AG04449 (cell line): ENCODE measurements at places on chromosomes 16 and 17.

DNA sequence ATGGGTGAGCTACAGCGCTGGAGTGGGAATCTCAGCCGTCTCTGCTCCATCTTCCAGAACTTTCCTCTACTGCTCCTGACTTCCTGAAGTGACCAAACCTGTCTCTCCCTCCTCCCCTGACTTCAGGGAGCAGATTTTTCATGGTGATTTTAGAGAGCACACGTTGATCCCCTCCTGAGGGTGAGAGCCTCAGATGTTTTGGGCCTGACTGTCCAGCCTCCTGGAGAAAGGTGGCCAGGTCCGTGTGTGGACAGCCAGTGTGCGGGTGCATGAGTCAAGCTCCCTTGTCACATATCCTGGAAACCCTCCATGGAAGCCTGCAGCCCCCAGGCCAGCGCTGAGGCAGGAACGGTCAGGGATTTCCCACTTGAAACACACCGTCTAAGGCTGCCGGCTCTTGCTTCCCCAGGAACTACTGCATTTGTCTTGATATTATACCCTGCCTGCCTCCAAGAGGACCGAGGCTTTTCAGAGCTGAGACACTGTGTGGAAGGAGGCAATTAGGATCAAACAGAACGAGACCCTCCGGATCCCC is 143.1 kb downstream of the CMIP start:
- no peak for DNase-seq

DNA sequence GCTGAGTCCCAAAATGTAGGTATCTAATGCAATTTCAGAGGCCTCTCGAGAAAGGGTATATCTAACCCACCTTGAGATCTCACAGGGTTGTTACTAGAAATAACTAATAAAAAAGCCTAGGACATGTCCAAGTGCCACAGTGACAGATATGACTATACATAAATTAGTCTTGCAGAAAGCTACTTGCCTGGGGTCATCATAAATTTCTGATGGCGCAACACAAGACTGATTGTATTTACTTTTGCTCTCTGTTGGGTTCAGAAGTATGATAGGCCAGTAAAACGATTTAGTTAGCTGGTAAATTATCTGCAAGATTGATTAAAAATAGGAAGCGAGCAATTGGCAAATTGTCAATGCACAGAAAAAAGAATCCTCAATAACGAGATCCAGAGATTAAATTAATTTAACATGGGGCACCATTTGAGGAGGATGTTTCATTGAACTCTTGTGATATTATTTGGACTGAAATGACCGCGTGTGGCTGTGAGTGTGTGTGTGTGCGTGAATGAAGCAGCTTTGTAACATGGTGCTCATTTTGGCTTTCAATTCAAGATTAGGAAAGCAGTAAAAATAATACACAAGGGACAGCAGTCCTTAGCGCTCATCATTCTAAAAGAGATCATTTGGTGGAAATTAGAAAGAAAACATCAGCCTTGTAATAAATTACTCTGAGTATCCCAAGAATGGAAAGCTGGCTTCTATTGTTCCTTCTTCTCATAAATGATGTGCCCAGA is 157.4 kb upstream of the ZFHX3 start:
- no peak for DNase-seq

GRCh38 chr16:87149051-87149450 is 168.1 kb downstream of the C16orf95 start:
- no peak for DNase-seq

GRCh38 chr17:44008205-44008909 is 3.9 kb downstream of the NAGS start:
- DNase-seq, result no peak

DNA sequence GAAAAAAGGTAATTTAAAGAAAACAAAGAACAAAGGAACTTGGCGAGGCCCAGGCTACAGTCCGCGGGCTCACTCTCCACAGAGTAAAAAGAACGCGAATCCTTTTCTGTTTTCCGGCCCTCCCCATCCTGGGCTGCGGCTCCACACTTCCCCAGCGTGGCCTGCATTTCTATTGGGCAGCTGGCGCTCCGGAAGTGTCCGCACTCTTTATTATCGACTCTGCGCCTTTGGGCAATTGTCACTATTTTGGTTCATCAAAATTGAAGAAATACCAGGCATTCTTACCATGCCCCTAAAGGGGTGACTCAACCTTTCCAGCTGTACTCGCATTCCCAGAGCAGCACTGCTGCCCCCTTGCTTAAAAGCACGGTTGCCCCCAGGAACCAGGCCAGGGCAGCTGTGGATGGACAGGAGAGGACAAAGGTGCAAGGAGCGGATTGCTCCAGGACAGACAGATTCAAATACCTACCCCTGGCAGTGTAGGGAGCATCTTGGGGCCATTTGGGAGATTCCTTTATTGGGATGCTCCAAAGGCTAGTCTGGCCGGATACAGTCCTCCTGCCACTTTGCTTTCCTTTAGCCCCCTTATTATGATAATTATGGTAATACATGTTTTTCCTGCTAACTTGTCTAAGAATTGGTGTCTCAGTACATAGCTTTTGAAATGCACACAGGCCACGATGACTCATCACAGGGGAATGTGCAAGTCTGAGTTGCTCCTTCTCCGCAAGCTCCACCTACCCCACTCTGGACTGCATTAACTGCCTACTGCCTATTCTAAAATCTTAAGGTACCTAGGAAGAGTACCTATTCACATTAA is 985 bp upstream of the SLFN12 start:
- DNase-seq, result peak; percentile 99

GRCh38 chr16:2089706-2090480 is 42.1 kb downstream of the TSC2 start:
- DNase-seq, result no peak

- DNase-seq, result no peak
Observed at GRCh38 chr17:51995797-51996403, 162.6 kb downstream of the CA10 start.

- DNase-seq, result no peak
Observed at GRCh38 chr17:2075336-2076086, 20.6 kb downstream of the HIC1 start.

DNA sequence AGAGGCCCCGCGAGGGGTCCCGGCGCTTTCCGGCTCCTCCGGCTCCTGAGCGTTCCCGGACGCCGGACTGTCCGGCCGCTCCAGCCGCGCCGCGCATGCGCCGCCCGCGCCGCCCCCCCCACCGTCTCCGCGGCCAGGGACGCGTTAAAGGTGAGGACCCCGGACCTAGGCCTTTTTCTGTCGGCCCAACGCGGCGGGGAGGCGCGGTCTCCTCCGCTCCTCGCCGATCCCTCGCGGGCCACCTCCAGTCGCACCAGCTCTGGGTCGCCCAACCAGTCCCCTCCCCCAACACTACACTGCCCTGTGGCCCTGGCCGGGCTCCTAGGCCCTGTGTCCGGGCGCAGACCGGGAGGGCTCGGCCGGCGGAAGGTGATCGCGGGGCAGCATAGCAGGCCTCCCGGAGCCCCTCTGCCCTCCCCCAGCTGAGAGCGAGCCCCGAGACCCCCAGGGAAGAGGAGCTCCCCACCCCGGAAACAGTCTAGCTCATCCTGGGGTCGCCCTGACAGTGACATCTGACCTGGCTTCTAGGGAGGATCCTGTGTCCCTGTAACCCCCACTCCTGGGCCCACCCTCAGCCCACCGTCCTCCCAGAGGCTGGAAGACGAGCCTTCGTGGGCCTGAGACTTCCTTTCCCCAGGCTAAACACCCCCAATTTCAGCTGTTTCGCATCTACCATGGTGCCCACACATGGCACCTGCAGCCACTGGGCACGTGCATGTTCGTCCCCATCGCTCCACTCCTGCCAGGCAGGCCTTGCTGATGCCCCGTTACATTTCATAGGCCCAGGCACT is 14.7 kb upstream of the BCAR1 start:
- no peak for DNase-seq

GRCh38 chr16:15777533-15778203 is 79.2 kb downstream of the MYH11 start:
- no peak for DNase-seq

DNA sequence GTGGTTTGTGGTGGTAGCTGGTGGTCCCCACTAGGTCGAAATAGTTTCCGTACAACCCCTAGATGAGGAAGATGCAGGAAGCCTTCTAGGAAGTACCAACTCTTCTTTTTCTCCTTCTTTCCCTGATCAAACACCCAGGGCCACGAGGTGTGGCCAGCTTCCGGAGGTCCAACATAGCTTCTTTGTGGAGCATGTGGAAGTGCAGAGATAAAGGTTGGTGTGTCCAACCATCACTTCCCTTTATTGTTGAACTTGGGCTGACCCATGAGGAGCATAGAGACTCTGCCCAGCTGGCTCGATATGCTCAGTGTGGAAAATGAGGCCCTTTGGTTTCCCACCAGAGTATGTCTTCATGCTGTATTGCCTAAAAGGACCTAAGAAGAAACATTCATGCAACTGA is 6.3 kb upstream of the RGS9 start:
- no peak for DNase-seq

GRCh38 chr17:45648642-45649041 is 135.5 kb upstream of the CRHR1 start:
- DNase-seq, result no peak

DNA sequence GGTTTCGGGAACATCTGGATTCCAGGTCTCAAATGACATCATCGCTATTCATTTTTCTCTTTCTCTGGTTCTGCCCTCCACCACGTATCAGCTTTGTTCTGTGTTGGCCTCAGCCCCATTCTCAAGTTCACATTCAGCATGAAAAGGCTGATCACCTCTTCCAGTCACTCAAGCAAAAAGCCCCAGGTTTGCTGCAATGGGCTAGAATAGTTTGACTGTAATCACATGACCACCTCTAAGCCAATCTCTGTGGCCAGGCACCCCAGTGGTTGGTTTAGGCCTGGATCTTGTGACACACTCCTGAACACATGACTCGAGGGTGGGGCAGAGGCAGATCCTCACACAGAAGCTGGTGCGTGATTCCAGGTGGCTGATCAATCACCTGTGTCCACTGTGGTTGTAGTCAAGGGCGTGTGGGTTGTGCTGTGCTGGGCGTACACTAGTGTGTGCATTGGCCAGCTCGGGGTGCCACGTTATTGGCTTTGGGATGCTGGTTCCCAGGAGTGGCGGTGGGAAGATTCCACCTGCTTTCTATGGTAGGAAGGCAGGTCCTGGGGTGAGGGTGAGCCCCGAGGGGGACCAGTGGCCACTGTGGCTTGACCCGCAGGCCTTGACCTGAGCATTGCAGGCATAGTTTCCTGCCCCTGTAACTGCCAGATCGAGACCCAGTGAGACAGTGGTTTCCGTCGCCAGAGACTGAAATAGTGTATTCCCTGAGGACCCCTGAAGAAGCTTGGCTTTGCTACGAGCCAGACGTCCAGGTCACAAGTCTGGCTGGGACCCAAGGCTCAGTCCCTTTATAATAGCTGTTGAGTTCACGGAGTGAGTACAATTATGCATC is 12.0 kb downstream of the EEF2K start:
- no peak for DNase-seq

DNA sequence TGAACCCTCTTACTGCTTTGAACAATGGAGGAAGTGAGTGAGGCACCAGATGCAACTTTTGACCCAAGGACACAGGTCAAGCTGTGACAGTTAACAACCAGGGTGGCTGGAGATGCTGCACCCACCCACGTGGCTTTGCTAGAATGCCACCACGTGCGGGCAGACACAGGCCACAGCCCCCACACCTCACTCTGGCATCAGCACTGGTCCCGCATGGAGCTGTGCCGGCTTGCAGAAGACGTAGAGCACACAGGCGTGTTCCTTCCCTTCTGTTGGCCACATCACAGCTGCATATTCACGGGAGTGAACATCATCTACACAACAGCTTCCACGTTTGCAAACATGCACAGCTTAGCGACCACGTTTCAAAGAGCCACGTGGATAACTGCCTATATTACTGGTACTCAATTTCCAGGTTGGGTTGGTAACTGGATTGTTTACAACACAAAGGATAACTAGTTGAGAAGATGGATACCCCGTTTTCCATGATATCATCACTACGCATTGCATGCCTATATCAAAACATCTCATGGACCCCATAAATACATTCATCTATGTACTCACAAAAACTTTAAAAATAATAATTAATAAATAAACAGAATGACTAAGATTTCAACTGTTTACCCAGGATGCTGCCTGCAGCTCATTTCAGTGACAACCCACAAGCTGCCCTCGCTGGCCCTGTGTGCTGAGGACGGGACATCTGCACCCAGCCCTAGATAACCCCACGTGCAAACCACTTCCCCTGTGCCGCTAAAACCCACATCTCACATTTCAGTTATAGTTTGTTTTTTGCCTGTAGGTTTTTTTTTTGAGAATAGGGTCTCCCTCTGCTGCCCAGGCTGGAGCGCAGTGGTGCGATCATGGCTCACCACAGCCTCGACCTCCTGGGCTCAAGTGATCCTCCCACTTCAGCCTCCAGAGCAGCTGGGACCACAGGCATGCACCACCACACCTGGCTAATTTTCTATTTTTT is 132.0 kb downstream of the ANKRD11 start:
- DNase-seq, result no peak

DNA sequence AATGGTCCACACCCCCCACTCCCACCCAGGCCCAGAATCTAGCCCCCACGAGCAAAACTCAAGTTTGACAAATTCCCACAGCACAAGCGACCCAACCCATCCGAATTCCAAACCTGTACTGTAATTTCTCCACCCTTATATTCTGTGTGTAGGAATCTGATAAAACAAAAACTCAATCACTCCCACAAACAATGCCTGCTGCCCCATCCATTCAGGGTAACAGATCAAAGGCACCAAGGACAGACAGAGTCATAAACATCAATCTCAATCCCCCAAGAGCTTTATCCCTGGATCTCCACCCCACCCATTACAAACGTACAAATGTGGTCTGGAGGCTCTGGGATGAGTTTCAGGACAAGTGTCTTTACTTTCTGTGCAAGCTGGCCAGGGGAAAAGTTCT is 157.8 kb downstream of the AXIN2 start:
- DNase-seq, result no peak

- no peak for DNase-seq
Observed at GRCh38 chr16:82042846-82043245, 7.8 kb downstream of the HSD17B2 start.

GRCh38 chr17:73203135-73203787 is 10.4 kb downstream of the COG1 start:
- DNase-seq, result no peak

DNA sequence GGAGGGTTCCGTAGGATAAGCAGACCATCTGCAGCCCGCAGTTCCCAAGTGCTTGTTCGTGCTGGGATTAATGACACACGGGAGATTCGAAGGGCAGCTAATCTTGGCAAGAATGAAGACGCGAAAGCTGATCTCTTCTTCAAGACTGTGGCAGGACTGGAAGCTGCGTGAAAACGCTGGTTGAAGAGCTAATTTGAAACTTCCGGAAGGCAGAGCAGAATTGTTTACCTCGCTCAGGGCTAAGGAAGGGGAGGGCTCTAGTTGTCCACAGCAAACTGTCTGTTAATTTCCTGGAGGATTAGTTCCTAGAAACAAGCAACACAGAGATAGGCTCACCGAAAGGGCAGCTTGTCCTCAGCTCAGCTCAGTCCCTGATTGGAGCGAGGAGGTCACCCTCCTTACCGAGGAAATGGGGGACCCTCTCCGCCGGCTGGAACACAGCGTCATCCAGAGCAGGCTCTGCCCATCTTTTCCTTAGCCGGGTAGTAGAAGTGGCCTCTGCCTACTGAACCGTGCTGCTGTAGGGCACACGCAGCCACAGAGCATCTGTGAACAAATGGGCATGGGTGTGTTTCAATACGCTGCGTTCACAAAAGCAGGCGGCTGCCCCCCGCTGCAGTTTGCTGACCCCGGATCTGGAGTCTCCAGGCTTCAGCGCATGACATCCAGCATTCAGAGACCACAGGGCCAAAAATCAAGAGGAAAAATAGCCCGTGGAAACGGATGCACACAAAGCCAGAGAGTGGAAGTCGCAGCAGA is 16.7 kb upstream of the BAIAP2 start:
- DNase-seq, result no peak

GRCh38 chr16:49497466-49497865 is 123.9 kb downstream of the C16orf78 start:
- DNase-seq, result no peak
